Mesenteric fat pad (tissue), 1 donor: ENCODE measurements at places on chromosomes 12 and 14.

- no peak for DNase-seq
Observed at GRCh38 chr14:101600336-101600890, 39.1 kb downstream of the DIO3 start.

- DNase-seq, result no peak
Observed at GRCh38 chr12:120125792-120126634, 9.5 kb upstream of the RAB35 start.

DNA sequence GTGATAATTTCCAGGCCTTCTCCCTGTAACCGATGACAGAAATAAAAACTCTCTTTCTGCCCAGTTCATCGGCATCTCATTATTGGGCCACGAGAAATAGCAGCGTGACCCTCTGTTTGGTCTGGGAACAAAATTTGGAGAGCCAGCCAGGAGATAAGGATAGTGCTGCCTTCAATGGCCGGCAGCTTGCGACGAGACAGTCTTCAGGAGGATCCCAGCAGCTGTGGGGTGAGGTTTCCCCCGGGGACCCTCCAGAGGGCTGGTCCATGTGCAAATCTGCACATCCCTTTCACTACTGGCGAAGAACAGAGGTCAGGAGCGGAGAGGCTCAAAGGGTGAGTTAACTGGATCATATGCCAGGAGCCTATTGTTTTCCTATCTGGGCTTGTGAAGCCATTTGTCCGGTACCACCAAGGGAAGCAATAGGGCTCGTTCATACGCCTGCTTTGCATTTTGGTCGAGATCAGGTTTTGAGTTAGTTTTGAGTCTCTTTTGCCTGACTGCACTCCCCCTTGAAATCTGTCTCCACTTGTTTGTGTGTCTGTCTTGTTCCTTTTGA is 4.8 kb downstream of the SLC39A2 start:
- no peak for DNase-seq

DNA sequence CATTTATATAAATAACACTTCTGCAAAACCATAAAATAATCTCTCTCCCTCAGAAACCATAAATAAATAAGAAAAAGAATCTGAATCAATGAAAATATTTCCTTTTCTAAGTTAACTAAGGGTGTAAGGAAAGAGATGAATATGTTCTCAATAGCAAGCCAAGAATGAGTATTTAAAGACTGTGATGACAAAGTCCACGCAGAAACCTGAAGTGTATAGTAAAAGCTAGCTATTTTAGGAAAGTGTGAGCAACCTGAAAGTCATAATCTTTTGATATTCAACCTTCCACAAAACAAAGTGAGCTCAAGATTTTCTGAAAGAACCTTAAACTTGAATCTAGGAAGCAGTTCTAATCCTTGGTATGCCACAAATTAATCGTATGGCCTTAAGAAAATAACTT is 15.9 kb downstream of the EIF2S3B start:
- DNase-seq, result no peak

DNA sequence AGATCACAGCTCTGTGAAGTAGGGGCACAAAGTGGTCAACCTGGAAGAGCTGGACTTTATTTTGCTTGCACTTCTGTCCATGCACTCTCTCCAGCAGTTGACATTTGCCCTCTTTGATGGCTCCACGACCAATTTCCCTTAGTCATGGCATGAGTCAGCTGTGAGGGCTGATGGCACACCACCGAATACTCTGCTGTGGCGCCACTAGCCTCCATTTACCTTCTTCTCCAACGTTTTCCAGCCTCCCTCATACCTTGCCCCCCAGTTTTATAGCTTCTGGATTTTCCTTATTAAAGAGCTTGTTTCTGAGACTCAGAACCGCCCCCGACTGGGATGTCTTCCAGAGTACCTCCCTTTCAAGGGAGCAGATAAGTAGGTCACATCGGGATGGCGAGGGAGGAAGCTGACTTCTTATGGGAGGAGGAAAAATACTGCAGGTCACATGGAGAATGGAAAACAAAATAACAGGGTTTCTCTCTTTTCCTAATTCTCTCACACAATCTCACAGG is 17.6 kb downstream of the NINJ2 start:
- no peak for DNase-seq

DNA sequence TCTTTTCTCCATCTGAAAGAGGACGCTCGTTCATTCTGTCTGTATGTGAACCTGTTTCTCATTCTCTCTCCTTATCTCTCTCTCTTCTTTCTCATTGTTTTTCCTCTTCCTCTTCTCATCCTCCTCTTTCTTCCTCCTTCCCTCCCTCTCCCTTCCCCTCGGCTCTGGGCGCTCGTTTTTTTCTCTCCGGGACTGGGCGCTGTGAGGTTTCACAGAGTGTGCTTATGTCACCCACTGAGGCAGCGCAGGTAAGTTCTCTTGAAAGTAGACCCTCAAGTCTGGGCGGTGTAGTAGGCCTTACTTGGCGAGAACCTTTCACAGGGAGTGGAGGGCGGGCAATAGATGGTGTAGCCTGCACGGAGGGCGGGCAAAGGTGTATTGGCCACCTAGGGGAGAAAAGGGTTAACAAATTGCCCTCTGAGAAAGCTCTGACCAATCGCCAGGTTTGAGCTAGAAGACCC is 4.5 kb upstream of the SIX1 start:
- no peak for DNase-seq

- no peak for DNase-seq
Observed at GRCh38 chr14:86357119-86357518, 827.2 kb downstream of the FLRT2 start.

- no peak for DNase-seq
Observed at GRCh38 chr14:21275261-21275858, 4.5 kb upstream of the RPGRIP1 start.
